ENCODE measurements at places on chromosomes 7 and 10.

- DNase-seq = no peak
Measured at GRCh38 chr10:104326991-104327610, 11.2 kb downstream of the ITPRIP start.

DNA sequence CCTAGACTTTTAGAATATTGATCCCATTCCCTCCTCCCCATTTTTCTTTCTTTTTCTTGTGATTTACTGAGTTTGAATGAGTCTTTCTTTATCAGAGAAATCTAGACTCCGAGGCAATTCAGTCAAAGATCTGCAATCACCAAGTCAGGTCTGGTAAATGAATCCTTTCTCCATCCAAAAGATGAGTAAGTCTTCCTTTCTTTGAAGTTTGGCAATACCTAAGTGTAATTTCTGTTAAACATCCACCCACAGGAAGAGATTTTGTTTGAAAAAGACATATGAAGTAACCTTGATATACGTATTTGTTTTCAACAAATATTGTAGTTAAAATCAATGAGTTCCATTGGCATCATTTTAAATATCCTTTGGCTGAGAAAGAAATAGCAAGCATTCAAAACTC, 58.3 kb downstream of the SLC39A12 start:
- no peak for DNase-seq

- no peak for DNase-seq
Measured at GRCh38 chr10:24210501-24210900, 1.6 kb downstream of the KIAA1217 start.

- DNase-seq = no peak
Measured at GRCh38 chr10:70974920-70975319, 86.6 kb upstream of the PCBD1 start.

DNA sequence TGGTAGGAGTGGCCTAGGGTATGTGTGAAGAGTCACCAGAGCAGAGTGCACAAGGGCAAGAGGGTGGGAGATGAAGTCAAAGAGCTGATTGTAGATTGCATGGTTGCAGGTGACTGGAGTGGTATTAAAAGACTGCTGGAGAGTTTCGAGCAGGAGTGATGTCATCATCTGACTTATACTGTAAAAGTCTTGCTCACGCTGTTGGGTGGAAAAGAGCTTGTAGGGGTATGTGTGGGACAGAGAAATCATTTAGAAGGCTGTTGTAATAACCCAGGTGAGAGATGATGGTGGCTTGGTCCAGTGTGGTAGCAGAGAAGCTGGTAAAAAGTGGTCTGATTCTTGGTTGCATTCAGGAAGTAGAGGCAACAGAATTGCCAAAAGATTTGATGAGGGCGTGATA, 184.1 kb downstream of the ABCA13 start:
- no peak for DNase-seq

DNA sequence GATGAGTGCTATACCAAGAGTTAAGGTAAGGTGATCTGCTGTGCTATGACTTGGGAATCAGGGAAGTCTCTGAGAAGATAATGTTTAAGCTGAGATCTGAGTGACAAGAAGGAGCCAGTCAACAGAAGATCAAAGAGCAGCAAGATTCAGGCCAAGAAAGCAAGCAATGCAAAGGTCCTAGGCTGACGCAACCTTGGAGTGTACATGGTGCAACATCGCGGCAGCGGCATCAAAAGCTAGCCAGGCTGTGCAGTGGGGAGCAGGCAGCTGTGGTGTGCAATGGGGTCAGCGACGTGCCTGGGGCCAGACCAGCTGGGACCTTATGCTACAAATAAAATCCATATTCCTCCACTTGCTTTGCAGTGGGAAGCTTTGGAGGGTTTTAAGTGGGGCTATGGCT, 324.1 kb downstream of the LRMDA start:
- DNase-seq = no peak

DNA sequence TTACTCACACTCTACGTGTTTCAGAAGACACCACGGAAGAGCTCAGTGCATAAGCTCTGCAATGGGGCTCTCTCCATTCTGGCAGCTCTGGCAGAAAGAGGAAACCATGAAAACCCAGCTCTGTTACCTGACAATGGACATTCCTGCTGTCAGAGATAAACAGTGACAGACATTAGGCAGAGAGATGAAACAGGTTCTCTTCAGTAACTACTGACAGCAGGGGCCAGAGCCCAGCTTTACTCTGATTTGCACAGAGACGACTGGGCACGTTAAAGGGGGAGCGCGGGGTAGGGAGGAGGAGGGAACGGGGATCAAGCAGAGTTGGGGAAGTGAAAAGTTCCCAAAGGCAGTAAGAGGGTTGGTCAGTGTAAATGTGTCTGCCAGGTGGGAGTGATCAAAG, 206.1 kb downstream of the RAMP3 start:
- no peak for DNase-seq

DNA sequence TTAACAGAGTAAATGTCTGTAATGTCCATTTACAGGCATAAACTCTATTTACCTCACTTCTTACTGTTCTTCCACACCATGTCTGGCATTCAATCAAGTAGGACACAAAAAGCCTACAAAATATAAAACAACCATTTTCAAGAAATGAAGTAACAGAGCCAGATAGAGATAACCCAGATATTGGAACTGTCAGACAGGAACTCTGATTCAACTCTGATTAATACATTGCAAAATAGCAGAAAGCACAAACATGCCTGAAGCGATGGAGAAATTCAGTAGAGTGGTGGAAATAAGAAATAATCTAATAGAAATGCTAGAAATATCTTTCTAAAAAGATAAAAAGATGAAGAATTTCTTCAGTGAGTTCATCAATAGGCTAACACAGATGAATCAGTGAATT, 964.4 kb downstream of the PCDH15 start:
- DNase-seq = no peak

GRCh38 chr10:123565691-123566660, 100.2 kb upstream of the GPR26 start:
- no peak for DNase-seq

GRCh38 chr10:70602665-70603448, at the start of gene PRF1:
Gene PRF1, minus strand, starts transcription at chr10:70602741. Its CDS starts 1,839 bp downstream, at chr10:70600902.
- peak; percentile 65 for DNase-seq

DNA sequence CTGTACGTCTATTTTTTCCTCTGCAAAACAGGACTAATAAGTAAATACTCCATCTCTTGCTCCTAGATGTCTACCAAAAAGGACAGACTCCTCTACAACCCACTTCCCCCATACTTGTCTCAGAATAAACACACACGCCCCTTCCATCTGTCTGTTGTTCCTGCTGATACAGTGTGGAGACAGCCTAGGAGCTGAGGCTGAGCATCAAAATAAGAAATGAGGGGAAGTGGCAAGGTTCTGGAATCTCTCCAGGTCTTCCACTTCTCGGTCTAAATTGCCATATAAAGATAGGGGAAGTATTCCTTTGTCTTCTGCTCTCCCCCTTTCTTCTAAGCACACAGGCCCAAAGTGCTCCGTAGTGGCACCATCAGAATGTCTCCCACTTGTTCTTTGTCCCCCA, 30.8 kb upstream of the VSIR start:
- no peak for DNase-seq

DNA sequence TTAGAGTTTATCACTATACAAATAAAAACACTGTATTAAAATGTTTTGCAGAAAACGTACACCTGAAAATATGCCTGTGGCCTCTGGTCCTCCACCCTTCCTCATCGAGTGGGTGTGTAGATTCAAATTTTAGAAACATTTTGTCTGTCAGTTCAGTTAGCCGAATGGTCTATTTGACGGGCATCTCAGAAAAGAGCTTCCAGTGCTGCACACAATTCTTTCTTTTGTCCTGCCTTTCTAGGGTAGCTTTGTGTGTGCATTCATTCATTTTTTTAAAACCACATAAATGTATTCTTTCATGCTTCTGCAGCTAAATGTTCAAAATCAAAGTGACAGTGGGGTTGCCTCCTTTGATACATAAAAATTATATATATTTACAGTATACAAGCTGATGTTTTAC, 46.8 kb downstream of the GNAI1 start:
- DNase-seq = no peak

- no peak for DNase-seq
Measured at GRCh38 chr7:73838642-73839041, 3.7 kb downstream of the METTL27 start.

- DNase-seq = no peak
Measured at GRCh38 chr10:51986516-51986915, 287.1 kb upstream of the CSTF2T start.

- DNase-seq = no peak
Measured at GRCh38 chr7:134420424-134421125, 38.3 kb downstream of the AKR1B1 start.

- no peak for DNase-seq
Measured at GRCh38 chr7:158374146-158374545, 213.5 kb downstream of the PTPRN2 start.

- DNase-seq = no peak
Measured at GRCh38 chr7:128041203-128041602, 10.0 kb upstream of the LRRC4 start.

DNA sequence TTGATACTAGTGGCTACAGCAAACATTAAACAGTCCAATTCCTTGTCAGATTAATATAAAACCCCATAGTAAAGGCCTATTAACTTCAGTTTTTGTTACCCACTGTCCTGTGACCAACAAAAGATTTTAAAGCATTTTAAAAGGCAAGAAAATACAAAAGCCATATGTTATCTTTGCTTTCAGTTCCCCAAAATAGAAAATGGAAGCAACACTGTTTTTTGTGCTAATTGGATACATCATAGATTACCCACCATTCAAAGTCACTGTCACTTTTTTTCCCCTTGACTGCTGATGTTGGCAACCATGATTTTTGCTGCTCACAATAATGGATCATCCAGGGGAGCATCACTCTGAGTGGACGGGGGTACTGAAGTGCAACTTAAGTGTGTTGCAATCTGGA, 52.4 kb upstream of the TMEM140 start:
- DNase-seq = no peak

DNA sequence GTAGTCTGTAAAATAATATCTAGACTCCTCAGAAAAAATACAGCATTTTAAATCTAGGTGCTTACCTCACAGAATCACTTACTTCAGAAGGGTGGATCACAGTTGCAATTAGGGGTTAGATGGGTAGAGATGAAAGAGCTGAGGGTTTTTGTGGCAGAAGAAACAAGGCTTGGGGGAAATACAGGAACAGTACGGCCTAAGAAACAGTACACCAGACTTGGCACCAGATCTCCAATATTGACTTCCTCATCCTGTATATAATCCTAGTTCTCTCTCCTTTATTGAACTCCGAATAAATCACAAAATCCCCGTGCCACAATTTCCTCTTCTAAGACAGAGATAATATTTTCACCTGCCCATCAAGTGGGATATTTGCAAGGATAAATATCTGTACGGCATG, 14.3 kb downstream of the CEP41 start:
- no peak for DNase-seq

GRCh38 chr10:50604049-50604640, 19.6 kb downstream of the SGMS1 start:
- DNase-seq = no peak

- DNase-seq = no peak
Measured at GRCh38 chr10:103197174-103197573, 4.1 kb upstream of the NT5C2 start.

DNA sequence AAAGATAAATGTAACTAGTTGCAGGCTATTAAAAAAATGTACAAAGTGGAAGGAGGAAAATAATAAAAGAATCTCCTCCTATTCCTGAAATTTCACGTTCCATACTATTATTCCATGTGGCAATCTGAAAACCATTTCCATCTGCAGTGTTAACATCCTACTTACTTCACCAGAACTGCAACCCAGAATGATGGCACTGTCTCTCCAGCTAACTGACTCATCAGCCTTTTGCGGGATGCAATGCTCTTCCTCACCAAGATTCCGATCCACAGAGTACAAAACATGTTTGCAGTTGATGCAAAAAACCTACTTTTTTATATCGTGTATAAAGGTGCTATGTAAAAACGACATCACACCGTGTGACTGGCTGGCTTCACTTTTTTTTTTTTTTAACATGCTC, 50.8 kb downstream of the ESYT2 start:
- no peak for DNase-seq

GRCh38 chr10:23063045-23063972, 32.1 kb upstream of the MSRB2 start:
- no peak for DNase-seq

GRCh38 chr10:84605802-84606201, 277.4 kb downstream of the CCSER2 start:
- no peak for DNase-seq

DNA sequence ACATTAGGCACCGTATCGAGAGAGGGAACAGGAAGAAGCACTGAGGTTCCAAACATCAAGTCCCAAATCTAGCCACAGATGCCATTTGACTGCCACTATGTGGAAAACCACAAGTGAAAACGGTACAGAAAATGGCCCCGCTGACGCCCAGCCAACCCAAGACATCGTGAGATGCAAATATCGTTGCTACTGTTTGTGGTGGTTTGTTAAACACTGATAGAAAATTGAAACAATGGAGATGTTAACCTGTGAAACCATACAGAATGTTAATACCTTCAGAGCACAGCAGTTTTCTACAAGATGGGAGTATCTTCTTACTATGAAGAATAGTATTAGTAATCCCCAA, 152.4 kb upstream of the LRRTM3 start:
- no peak for DNase-seq

GRCh38 chr10:124151466-124152095, 58.2 kb upstream of the CHST15 start:
- no peak for DNase-seq

DNA sequence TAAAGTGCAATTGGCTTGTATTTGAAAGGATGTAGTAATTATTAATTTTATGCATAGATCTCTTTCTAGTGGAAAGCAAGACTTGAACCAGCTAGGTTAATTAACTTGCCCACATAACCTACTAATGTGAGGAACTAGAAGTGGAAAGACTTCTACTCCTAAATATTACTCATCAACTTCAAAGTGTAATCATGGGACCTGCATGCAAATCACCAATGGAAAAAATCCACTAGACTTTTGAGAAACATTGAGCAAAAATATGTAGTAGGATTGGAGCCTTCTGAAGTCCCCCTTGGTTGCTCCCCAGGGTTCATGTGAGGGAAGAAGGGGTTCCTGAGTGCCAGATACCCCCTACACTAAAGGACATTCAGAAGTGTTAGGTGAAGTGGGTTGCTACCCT, 240.2 kb downstream of the PTEN start:
- no peak for DNase-seq

DNA sequence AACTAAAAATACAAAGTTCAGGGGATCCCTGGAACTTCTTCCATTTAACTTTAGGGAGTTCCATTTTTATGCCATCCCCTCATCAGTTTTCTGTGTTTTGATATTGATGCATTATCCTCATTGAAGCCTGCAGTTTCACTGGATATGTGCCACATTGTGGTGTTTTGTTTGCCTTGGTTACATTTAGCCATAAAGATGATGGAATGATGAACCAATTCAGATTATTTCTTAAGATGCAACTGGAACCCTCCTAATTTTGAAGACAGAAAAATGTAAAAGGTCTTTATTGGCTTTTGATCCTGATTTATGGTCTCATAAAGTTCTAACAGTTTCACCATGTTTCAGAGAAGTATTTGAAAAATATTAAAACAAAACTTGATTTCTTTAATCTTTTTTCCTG, 314.2 kb upstream of the KLF6 start:
- DNase-seq = no peak

GRCh38 chr10:97888641-97889262, 39.1 kb downstream of the GOLGA7B start:
- no peak for DNase-seq

Data from stimulated activated CD8-positive, alpha-beta memory T cell treated with anti-CD3 and anti-CD28 coated beads, Interleukin-15, amount 100 ng/mL, for 1 hour (primary cell).